ENCODE measurements at places on chromosomes 5 and 9. TPM values are rescaled to one million over a fixed set of nuclear protein-coding genes. Genes with fewer than 3 reads are reported as not detected.
A peak's percentile ranks its signal among the peaks of the same experiment; 100 is the strongest.

DNA sequence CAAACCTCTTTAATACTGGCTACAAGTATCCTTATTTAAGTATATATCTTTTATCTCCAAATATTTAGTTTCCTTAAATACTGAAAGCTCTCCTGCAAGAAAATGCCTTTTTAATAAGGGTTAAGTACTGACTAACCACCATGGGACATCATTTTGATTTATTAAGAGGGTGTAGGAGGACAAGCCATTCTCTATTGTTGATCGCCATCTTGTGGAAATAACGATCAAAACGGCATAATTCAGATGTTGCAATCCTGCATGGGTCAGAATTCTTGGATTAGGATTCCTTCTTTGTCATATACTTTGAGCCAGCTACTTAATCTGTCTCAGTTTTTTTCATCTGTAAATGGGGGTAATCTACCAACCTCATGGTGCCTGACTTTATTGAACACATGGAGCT lies 28.7 kb upstream of the C5orf46 start:
- DNase-seq, result no peak

- no peak for DNase-seq
Observed at GRCh38 chr9:3331801-3332200, 194.0 kb downstream of the RFX3 start.

The CTNND2 gene
- not detected for total RNA-seq

The GPR21 gene
- total RNA-seq, result 2.4 TPM

DNA sequence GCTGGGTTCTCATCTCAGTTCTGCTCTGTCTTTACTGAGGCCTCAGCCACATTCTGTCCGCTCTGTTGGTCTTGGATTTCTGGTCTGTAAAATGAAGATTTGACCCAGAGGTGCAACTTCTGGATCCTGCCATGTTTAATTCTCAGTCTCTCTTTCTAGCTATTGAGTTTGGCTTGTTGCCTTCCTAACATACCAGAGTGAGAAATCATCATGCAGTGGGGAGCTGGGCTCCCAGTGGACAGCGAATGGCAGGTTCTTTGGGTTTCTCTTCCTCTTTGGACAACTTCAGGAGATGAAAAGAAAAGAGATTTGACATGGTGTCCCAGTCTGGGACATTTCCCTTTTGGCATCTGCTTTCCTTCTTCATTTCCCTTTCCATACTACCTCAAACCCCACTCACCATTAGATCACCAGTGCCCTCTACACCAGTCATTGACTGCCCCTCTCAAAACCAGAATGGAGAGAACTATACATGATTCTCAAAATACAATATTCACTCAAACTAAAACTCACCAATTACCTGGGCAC lies 334.7 kb downstream of the ACTL7B start:
- no peak for DNase-seq

- DNase-seq, result no peak
Observed at GRCh38 chr5:90866915-90867731, 308.5 kb downstream of the ADGRV1 start.

- DNase-seq, result no peak
Observed at GRCh38 chr9:115604831-115605483, 487.0 kb upstream of the TNC start.

DNA sequence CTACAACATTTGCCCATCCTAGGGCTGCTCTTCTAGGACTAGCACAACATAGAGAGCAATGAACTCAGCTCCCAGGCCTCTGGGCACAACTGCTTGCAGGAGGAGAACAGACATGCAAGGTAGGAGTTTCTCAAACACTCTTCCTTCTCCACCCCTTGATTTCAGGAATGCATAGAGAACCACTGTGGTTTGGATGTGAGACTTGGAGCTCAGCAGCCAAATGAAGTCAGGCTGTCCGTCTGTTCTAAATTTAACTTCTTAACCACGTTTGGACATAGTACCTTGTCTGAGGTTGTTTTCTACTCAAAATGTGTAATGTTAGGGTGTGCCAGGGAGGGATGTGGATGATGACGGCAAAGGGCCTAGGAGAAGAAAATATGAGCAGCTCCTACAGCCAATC lies 515.1 kb upstream of the TNC start:
- no peak for DNase-seq

GRCh38 chr5:53167836-53168235 lies 58.3 kb upstream of the MOCS2 start:
- no peak for DNase-seq

DNA sequence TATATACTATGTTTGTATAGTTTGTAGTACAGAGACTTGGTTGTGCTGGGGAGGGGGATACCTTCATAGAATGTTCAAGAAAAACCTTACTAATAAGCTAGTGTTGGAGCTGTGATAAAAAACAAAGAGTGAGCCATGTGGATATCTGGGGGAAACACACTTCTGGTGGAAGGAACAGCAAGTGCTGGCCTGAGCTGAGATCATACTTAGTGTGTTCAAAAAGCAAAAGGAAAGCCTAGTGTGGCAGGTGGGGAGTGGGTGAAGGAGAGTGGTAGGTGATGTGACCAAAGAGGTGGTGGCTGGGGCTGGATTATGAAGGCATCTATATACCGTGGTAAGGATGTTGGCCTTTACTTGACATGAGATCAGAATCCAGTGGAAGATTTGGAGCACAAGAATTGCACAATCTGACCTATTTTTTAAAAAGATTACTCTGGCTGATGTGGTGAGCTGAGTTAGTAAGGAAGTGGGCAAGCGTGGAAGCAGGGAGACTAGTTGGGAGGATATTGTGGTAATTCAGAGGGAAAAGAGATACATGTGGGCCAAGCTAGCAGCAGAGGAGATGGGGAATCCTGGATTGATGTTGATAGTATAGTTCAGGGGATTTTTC lies 26.6 kb downstream of the PALM2AKAP2 start:
- no peak for DNase-seq

DNA sequence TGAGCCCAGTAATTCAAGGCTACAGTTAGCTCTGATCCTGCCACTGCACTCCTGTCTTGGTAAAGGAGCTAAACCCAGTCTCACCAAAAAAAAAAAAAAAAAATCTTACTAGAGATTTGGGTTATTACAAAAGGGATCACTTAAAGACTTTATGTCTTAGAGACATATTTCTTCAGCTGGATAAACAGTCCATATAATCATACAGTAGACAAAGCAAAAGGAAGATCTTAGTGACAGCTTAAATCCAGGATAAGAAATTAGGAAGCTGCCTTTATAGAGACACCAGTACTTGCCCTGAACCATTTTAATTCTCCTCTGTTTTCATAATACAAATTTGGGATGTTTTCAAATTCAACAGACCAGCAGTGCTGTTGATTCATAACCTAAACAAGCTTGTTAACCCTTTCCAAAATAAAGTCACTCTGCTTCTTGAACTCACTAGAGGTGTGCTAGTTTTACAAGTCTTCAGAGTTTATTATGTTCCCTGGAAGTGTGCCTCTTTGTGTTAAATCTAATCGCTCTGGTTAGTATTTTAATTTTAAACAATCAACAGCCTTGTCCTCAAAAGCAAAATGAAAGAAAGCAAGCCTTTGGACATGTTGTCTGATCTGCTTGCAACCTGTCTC lies 255.5 kb downstream of the ARRDC3 start:
- no peak for DNase-seq

- DNase-seq, result no peak
Observed at GRCh38 chr5:114319236-114319635, 42.6 kb upstream of the KCNN2 start.

The ZNF608 gene
- 1.5 TPM for total RNA-seq

The GFPT2 gene
- total RNA-seq, result not detected

DNA sequence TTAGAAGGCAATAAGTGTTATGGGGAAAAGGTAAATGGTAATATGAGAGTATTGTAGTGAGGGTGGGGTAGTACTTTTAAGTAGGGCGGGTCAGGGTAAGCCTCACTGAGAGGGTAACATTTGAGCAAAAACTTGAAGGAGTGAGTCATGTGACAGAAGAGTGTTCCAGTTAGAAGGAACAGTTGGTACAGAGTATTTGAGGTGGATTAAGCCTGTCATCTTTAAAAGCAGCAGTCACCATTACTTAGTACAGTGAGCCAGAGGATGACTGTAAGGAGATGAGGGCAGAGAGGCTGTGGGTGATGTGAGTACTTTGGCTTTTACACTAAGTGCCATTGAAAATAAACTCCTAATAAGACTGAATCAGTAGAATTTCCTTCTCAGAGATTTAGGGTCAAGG lies 54.8 kb downstream of the UBAP1 start:
- DNase-seq, result no peak

DNA sequence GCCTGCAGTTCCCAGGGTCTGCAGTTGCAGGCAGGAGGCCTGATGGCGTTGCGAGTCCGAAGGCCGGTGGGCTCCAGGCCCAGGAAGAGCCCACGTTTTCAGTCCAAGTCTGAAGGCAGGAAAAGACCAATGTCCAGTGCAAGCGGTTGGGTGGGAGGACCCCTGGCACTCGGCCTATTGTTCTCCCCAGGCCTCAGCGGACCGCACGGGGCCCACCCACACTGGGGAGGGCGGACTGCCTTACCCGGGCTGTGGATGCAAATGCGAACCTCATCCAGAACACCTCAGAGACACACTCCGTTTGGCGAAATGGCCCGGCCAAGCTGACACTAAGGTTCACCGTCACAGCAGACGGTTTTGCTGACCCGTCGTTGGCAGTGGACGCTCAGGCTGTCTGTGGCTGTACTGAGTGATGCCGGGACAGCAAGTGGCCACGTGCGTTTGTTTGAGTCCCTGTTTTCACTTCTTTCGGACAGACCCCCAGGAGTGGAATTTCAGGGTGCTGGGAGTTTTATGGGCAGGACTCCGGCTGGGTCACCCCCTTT lies 10.2 kb upstream of the SEC16A start:
- DNase-seq, result no peak

The ANKRD31 gene
- 1.3 TPM for total RNA-seq

DNA sequence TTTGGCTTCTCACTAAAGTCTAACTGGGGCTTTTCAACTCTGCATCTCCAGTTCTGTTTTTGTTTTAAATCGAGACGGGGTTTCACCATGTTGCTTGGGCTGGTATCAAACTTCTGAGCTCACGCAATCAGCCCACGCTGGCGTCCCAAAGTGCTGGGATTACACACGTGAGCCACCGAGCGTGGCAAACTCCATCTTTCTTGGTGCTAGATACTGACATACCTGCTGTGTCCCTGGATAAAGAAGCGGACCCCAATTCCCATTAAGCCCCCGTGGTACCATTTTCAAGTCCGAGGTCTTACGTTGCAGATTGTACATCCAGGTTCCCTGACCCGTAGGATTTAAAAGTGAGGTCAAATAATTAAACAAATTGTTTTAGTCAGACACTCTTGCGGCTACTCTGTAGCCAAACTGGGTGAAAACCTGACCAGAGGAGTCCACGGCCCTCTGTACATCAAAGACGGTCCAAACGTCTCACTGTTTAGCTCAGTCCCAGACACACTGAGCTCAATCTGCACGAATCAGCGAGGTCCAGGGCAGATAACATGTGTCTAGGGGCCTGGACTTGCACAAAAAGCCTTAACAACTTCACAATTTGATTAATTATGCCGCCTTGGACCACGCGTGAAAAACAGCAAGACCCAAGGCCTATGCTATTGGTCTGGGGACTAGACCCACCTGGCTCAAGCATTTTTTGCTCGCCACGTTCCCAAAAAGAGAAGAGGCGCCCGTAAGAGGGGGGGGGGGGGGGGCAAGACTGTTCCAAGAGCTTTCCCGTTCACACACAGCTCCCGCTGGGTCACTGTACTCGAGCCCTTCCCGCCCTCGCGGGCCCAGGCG lies 727 bp upstream of the DNAJA1 start:
- no peak for DNase-seq

DNA sequence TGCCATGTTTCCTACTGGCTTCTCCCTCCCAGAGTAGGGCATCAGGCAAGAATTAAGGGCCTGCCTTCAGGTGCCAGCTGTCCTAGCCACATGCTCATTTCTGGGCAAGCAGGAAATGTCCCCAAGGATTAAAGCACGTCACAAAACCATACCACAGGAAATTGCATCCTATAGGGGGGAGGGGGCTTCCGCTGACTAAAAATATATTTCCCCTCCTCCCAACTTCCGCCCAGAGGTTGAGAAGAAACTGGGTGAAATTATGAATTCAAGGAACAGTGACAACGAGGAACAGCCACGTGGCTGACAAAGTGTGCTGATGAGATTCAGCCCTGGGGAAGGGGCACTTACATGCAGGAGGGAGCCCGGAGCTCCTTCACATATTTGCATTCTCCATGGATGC lies 4.1 kb downstream of the HBEGF start:
- DNase-seq, result peak; percentile 56

- DNase-seq, result no peak
Observed at GRCh38 chr5:12780536-12780935, 876.3 kb upstream of the CTNND2 start.

The MEIKIN gene
- 4.2 TPM for total RNA-seq

The RPL35 gene
- total RNA-seq, result 1,778 TPM

The ACTBL2 gene
- total RNA-seq, result not detected

Measured in naive thymus-derived CD4-positive, alpha-beta T cell (primary cell).